Left lung (tissue), 14 donors: ENCODE measurements at places on chromosomes 5 and 9.
A peak's percentile ranks its signal among the peaks of the same experiment; 100 is the strongest.

- peak; percentile 35 for DNase-seq
Measured at GRCh38 chr5:64330728-64331231, 165.1 kb downstream of the RNF180 start.

DNA sequence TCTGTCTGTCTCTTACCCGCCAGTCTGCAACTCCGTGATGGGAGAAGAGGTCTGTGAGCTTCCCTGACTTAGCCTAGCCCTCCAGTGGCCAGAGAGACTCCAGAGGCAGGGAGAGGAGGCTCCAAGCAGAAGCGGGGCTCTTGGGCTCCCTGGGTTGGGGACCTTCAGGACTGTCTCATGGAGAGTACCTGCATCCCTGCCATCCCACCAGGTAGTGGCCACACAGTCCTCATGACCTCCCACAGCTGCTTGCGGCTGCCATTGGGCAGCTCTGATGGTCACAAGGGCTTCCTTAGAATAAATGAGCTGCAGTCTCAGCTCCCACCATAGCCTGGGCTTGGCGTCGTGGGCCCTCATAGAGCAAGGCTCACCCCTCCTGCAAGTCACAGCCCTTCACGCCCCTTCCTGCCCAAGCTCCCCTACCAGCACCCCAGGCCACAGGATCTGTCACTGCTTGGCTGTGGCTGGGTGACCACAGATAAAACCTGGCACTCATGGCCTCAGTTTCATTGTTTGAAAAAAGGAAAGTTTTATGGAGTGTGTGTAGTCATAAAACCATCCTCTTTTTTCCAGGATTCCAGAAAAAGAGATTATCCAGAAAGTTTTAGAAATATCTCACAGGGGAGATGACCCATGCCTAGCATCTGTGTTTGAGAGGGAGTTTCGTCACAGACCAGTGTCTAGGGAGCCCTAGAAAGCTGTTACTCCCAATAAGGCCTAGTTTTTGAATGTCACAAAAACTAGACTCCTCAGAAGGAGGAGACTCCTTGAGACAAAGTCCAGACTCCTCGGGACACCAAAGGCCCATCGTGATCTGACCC, 48.4 kb downstream of the PPARGC1B start:
- DNase-seq, result no peak

- DNase-seq, result no peak
Measured at GRCh38 chr5:35859101-35859661, 2.5 kb downstream of the IL7R start.

DNA sequence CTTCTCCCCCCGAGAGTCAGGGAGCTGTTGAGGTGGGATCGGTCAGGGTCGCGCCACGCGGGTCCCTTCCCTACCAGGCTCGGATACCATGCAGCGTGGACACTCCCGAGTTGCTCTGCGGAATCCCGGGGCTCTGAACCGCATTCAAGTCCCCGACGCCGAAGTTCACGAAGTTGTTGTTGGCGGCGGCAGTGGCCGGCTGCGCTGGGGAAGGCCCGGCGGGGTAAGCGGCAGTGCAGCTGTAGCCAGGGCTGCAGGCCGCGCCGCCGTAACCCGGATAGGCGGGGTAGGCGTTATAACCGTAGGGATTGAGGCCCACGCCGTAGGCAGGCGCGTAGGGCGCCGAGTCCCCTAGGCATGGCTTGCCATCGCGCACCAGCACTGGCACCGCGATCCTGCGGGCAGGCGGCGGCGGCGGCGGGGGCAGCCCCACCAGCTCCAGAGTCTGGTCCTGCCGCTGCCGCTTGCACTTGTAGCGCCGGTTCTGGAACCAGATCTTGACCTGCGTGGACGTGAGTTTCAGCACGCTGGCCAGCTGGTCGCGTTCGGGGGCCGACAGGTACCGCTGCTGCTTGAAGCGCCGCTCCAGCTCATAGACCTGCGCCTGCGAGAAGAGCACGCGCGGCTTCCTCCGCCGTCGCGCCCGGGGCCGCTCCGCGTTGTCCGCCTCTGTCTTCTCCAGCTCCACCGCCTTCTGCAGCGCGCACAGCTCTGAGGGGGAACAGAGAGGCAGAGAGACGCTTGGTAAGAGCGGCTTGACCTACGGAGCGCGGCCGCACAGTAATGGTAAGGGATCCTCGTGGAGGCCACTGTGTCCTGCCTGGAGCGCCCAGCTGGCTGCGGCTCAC, 2.3 kb downstream of the NKX2-5 start:
- no peak for DNase-seq

DNA sequence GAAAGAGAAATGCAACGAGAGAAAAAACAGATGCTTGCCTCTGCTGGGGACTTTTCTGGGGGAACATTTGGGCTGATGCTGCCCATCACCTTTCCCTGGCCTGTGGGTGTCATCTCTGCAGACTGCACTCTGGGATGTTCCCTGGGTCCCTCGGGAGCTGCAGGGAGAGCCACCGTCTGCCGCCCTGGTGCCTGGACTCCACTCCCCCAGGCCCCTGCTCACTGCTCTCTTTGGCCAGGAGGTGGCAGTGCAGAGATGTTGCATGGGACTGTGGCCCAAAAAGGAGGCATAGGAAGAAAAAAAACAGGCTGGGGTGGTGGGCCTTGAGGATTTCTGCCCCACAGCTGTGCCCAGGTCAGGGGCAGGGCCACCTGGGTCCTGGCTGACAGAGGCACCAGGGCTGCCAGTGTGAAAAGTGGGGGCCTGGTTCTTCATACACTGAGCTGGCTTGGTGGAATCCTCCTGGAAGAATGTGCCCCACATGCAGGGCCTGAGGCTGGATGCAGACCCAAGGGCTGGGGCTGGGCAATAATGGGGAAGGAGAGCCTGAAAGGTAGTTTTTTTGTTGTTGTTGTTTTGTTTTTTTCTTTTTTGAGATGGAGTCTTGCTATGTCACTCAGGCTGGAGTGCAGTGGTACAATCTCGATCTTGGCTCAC, 353.6 kb downstream of the SLIT3 start:
- peak; percentile 34 for DNase-seq

DNA sequence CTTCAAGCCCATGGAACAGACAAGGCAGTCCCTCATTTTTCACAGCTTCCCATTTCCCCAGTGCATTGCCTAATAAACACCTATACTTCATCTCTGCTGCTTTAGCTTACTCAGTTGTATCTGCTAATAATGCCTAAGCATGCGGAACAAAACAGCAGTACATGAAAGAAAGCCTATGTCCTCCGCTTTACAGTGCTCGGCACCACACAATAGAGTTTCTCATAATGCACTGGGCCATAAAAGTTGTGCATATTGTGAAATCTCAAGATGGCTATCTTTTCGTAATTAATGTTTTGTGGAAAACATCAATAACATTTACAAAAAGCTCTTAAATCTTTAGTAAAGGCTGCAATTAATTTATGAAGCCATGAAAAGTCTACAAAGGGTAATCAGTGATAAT, 69.3 kb downstream of the DENND1A start:
- DNase-seq, result no peak

- no peak for DNase-seq
Measured at GRCh38 chr5:139910901-139911300, 115.3 kb downstream of the PSD2 start.
